Tongue (tissue), 3 donors: ENCODE measurements at places on chromosomes 5 and 9.
A peak's percentile ranks its signal among the peaks of the same experiment; 100 is the strongest.

GRCh38 chr9:72188232-72188631 lies 39.0 kb downstream of the GDA start:
- no peak for DNase-seq

GRCh38 chr9:35905051-35905781 lies 786 bp upstream of the HRCT1 start:
- DNase-seq, result peak; percentile 81

GRCh38 chr5:145775893-145776444 lies 59.2 kb downstream of the PRELID2 start:
- no peak for DNase-seq

DNA sequence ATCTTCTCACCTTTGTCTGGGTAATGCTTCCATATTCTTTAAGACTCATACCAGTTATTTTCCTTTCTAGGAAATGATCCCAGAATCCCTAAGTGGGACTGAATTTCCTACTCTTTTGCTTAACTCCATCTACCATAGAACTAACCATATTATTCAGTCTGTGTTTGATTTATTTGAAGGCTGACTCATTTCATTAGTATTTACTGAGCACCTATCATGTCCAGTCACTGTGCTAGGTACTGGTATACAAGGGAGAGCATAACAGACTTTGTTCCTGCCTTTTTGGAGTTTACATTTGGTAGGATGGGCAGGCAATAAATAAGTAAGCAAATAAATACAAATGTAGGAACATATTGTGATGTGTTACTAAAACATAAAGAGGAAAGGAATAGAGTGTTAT lies 4.3 kb downstream of the NPR2 start:
- DNase-seq, result no peak

- DNase-seq, result no peak
Observed at GRCh38 chr9:36488389-36488756, 84.3 kb upstream of the MELK start.

DNA sequence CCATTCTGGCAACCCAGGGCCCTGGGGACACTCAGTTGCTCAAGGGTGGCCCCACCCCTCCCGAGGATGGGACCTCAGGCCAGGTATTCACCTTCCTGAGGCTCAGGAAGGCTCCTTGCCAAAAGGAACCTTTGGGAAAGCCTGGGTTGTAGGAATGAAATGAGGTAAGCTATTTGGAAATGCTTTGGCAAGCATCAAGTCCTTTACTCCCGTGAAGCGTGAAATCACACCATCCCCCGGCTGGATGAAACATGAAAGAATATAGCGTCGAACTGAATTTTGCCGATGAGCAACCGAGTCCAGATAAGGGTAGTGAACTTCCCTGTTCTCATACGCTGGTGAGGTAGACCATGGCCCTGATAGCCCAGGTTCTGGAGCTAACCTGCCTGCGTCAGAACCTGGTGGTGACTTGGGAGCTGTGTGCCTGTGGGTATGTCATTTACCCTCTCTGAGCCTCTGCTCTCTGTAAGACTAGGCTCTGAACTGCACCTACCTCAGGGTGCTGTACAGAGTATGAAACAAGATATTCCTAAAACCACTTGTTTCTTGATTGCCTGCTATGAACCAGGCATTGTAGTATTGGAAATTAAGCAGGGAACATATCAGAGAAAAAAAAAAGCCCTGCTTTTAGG lies 105.3 kb upstream of the BOD1 start:
- no peak for DNase-seq

DNA sequence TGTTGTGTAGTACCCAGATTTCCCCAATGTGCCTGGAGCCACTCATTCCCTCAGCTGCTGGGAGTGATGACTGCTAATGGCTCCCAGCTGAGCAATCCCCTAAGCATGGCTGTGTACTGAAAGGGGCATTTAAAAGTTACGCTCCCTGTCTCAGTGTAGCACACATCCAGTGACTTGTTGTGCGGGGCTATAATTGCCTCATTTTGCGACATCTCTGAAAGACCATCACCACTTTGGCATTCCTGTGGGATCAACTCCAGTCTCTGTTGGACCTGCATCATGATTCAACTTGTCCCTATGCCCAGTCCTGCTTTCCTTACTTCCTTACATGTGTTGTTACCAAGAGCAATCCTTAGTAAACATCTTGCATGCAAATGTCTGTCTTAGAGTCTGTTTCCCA lies 201.2 kb upstream of the MPDZ start:
- DNase-seq, result no peak

DNA sequence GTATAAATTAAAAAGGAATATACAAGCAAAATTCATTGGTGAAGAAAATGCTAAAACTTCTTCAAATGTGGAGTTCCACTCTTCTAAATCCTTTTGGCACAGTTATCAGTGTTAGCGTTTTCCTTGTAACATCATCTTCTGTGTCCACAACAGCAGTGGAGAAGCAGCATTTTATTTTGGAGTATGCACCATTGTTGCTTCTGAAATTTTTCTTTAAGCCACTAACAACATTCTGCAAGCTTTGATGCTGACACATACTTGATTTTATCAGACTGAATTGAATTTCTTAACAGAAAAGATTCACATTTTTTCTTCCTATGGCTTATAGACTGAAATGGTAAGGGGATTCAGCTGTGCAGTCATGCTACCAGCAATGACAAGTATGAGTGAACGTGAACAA lies 60.8 kb upstream of the PTGER4 start:
- DNase-seq, result peak; percentile 35

DNA sequence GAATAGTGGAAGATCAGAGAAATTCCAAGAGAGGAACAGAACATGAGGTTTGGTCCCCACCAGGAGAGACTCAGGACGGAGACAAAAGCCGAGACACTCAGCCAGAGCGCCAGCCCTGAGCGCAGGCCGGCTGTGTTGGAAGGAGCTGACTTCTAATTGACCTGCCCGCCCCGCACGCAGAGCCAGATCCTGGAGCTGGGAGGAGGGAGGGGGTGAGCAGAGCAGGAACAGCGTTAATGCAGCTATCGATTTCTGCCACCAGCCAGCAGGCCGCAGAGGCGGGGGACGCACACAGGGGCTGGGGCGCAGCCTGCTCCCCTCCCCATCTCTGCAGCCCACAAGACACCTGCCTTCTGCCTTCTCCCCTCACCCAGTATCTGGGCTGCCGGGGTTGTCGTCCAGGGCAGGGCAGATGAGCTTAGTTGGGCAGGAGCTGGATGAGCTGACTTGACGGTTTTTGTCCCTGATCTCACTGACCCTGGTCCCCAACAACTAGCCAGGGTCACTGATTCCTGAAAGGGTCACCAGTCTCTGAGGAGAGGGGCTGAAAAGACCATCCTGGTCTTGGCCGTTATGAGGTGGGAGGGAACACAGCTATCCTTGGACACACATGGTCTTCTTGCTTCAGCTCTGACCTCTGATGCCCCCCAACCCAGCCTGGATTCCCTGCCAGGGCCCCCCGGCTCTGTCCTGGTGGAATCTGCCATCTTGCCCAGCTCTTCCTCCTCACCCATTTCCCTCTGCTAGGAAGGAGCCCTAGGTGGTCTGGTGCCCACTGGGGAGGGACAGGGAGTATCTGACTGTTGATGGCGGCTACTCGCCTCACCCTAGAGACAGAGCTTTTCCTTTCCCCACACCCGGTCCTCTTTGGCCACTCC lies 29.8 kb downstream of the CXXC5 start:
- peak; percentile 82 for DNase-seq

- DNase-seq, result no peak
Observed at GRCh38 chr5:172385707-172386106, 68.6 kb downstream of the SH3PXD2B start.

DNA sequence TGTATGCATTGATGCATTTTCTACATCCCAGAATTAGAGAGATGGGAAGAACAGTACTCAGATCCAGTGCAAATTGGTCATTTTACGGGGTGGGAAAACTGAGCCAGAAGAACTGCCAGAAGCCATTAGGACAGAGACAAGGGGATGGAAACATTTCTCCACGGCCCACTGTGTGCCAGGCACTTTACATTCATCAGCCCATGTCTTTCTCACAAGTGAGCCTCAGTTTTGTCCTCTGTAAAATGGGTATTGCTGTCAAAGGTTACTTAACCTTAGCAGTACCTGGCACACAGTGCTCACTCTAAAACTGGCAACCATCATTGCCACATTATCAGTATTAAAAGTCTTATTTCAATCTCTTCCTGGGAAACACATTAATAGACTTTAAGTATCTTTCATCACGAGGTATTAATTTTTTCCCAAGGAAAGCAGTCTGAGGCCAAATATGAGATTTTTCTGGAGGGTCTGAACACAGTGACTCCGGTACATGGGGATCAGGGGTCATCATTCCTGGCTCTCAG lies 5.2 kb downstream of the DUSP1 start:
- peak; percentile 81 for DNase-seq

- peak; percentile 95 for DNase-seq
Observed at GRCh38 chr5:140157032-140157781, 17.8 kb upstream of the CYSTM1 start.

DNA sequence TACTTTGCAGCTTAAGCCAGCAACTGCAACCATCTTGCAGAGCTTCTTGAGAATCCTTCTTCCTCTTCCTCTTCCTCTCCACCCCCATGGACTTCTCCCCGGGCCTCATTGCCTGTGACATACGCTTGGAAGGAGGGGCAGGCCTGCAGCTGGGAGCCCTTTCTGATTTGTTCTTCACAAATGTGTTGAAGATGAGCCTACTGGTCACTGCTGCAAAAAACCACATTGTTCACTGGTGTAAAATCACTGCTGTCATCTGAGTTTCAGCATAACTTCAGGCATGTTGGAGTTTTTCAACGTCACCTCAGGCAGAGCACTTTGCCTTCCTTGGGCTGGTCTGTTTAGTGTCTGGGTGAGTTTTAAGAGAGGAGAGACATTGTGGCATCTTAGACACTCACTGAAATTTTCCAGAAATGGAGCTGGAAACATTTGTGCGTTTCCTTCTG lies 7.9 kb downstream of the TJP2 start:
- DNase-seq, result peak; percentile 45

GRCh38 chr9:38227656-38228055 lies 158.6 kb upstream of the SHB start:
- DNase-seq, result peak; percentile 44

GRCh38 chr5:14713476-14714390 lies 49.2 kb downstream of the OTULIN start:
- DNase-seq, result no peak

DNA sequence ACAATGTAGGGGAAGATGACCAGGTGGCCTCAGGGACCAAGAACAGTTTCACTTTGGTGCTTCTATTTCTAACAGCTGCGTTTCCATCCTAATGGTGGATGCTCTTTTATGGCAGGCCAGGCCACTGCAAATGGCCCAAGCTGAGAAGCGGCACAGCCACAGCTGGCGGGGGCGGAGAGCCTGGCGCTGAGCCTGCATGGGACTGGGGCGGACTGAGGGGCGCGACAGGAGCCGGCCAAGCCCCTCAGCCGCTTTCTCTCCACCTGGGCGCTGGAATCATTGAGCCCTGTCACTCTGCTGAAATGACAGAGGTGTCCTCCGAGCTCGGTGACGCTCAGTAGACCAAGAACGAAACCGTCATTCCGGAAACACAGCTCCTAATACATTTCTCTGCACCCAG lies 317.3 kb upstream of the PDE4D start:
- no peak for DNase-seq

DNA sequence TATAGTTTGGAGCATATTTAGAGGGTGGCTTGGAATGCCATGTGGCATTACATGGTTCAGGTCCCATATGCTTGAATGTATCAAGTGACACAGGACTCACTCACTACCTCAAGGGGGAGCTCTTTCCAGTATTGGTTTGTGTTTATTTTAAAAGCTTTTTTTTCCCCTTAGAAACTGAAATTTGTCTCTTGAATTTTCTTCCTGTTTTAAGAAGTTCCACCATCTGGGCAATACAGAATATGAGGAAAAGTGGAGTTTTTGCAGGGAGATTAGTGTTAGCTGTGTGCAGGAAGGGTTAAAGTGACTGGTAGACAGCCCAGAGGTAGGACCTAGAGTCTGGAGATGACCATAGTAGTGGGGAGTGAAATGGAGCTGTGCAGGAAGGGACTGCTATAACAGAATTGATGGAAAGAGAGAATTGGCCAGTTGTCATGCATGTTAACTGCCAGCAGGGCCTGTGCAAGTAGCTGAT lies 36.6 kb downstream of the CTNNA1 start:
- DNase-seq, result peak; percentile 58

- DNase-seq, result no peak
Observed at GRCh38 chr9:101478444-101478843, 42.9 kb upstream of the ALDOB start.

DNA sequence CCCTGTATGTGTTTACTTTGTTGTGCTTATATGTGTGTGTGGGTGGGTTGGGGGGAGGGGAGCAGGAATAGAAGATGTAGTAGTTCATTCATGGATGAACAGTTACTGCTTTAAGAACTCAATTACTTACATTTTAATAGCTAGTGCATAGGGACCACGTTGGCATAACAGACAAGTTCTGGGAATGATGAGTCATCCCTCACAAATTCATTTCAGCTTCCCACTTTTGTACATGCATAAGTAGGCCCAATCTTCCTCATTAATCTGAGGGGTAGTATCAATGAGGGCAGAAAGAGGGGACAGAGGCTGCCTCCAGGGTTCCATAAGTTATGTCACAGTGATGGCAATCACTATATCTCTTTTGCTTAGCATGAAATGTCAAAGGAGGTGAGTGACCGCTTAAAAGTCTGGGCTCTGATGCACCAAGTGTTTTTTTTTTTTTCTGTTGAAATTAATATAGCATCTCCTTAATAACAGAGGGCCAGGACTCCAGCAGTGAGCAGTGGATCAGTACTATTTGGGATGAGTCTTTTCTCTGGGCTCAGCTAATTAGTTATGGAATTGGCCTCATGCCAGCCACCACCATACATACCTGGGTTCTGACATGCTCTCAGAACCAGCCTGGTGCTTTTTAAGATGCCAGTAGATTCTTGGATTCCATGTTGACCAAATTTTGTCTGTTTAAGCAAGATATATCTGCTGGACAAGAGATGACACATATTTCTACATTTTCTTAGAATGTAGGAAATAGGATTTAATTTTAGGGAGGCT lies 37.1 kb downstream of the PRDM6 start:
- DNase-seq, result no peak

- no peak for DNase-seq
Observed at GRCh38 chr5:127838661-127839060, 135.5 kb downstream of the CCDC192 start.

DNA sequence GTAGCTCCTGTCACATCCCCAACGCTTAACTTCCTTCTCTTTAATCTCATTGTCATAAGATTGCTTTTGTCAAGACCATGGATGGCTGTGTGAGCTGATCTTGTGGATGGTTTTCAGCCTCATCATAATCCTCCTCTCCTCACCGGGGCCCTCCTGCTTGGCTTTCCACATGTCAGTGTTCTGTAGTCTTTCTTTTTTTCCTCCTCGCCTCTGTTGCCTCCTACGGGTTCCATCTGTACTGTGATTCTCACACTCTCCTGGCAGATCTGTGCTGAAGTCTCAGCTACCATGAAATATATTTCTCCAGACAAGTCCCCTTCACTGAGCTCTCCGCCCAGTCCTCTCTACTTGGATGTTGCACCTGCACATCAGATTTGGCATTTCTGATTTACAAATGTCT lies 34.9 kb upstream of the FAM120AOS start:
- no peak for DNase-seq

- no peak for DNase-seq
Observed at GRCh38 chr5:147776989-147777388, 5.5 kb downstream of the JAKMIP2 start.
